ENCODE measurements at places on chromosomes 11 and 22. TPM values are rescaled to one million over a fixed set of nuclear protein-coding genes. Genes with fewer than 3 reads are reported as not detected.

The ZNF280A gene
- not detected for total RNA-seq

The OR52E2 gene
- not detected for total RNA-seq

- H3K36me3 ChIP-seq, result no peaks in the 10 kb centered on the region
- peaks cover 2% of the 10 kb centered on the region for H3K4me1 ChIP-seq
- H3K4me3 ChIP-seq, result no peak overlapping the region
- no peak overlapping the region for H3K27ac ChIP-seq
- no peak for DNase-seq
Measured at GRCh38 chr11:13003736-13004493, 5.2 kb upstream of the RASSF10 start.

The OTOG gene
- under 0.01 TPM for total RNA-seq

DNA sequence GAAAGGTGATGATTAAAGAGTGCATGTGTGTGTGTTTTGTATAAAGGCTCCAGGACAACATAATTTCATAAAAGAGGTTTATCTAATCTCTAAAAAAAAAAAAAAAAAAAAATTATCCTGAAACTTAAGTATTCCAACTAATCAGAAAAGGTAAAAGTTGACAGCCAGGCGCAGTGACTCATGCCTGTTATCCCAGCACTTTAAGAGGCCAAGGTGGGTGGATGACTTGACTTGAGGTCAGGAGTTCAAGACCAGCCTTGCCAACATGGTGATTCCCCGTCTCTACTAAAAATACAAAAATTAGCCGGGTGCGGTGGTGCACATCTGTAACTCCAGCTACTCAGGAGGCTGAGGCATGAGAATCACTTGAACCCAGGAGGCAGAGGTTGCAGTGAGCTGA is 632.7 kb upstream of the CHORDC1 start:
- no peak overlapping the region for H3K4me3 ChIP-seq
- no peak for DNase-seq
- H3K27me3 ChIP-seq, result no peaks in the 10 kb centered on the region
- H3K36me3 ChIP-seq, result no peaks in the 10 kb centered on the region
- H3K4me1 ChIP-seq, result no peaks in the 10 kb centered on the region
- no peak overlapping the region for H3K27ac ChIP-seq

- no peaks in the 10 kb centered on the region for H3K27me3 ChIP-seq
- H3K4me3 ChIP-seq, result no peak overlapping the region
- no peaks in the 10 kb centered on the region for H3K36me3 ChIP-seq
- H3K4me1 ChIP-seq, result peaks cover 24% of the 10 kb centered on the region
Measured at GRCh38 chr11:70105755-70106571, 27.8 kb downstream of the ANO1 start.

The SCO2 gene
- total RNA-seq, result 3.5 TPM

- no peaks in the 10 kb centered on the region for H3K4me1 ChIP-seq
- H3K36me3 ChIP-seq, result no peaks in the 10 kb centered on the region
- no peak overlapping the region for H3K4me3 ChIP-seq
- no peak overlapping the region for H3K27ac ChIP-seq
- H3K27me3 ChIP-seq, result no peaks in the 10 kb centered on the region
- no peak for DNase-seq
Measured at GRCh38 chr11:70901951-70902521, 350.3 kb downstream of the SHANK2 start.

DNA sequence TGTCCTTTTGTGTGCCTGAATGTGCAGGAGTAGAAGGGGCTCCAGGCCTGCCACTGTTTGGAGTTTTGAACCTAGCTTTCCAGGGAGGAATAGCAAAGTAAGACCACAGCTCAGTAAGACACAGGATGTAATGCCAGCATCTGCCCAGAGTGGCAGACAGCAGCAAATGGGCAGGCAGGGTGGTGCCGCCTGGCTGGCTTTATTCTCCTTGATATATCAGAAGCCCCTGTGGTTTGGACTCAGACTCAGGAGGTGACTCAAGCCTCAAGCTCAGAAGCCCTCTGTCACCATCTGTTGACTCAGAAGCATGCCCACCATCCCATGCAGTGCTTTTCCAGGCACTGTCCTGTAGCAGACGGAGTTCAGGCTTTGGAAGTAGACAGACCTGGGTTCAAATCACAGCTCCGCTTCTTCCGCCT is 72.7 kb upstream of the TTC12 start:
- DNase-seq, result no peak
- H3K36me3 ChIP-seq, result no peaks in the 10 kb centered on the region
- no peaks in the 10 kb centered on the region for H3K27me3 ChIP-seq
- H3K27ac ChIP-seq, result no peak overlapping the region
- no peak overlapping the region for H3K4me3 ChIP-seq

The CHST1 gene
- total RNA-seq, result 4.9 TPM

- no peaks in the 10 kb centered on the region for H3K27me3 ChIP-seq
- H3K4me1 ChIP-seq, result no peaks in the 10 kb centered on the region
- DNase-seq, result no peak
- no peak overlapping the region for H3K4me3 ChIP-seq
- no peaks in the 10 kb centered on the region for H3K36me3 ChIP-seq
Measured at GRCh38 chr11:94424662-94425061, 23.4 kb upstream of the GPR83 start.

DNA sequence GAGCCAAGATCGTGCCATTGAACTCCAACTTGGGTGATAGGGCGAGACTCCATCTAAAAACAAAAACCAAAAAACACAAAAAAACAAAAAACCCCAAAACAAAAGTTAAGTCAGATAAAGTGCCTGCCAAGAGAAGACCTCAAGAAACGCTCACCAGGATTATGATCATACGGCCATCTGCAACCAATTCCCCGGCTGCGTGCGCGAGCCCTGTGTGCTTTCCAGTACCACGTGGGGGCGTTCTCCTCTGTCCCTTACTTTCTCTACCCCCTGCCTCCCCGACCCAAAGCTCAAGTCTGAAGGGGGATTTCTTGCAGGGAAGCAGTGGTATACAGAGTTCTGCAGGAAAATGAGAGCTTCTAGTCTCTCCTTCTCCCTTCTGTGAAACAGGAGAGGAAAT is 10.5 kb upstream of the RPS19BP1 start:
- no peaks in the 10 kb centered on the region for H3K36me3 ChIP-seq
- H3K27ac ChIP-seq, result no peak overlapping the region
- no peak overlapping the region for H3K4me3 ChIP-seq
- H3K4me1 ChIP-seq, result no peaks in the 10 kb centered on the region
- H3K27me3 ChIP-seq, result no peaks in the 10 kb centered on the region

DNA sequence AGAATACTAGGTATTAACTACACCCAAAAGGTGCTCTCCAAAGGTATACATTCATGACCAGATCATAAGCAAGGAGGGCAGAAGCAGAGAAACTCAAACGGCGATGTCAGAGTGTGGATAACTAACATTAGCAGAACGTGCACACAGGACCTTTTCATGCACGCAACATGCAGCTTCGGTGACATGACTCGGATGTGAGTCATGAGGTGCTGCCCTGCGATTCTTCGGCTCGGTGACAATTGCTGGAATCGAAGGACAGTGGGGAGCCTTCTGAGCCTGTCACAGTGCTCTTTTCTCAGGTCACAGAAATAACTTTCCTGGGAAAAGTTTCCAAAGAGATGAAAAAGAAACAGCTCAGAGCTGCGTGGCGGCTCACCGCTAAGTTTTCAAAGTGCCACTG is 418.5 kb upstream of the SYN3 start:
- no peak for DNase-seq
- H3K27me3 ChIP-seq, result no peaks in the 10 kb centered on the region
- no peak overlapping the region for H3K4me3 ChIP-seq
- no peaks in the 10 kb centered on the region for H3K36me3 ChIP-seq
- H3K4me1 ChIP-seq, result no peaks in the 10 kb centered on the region
- no peak overlapping the region for H3K27ac ChIP-seq

DNA sequence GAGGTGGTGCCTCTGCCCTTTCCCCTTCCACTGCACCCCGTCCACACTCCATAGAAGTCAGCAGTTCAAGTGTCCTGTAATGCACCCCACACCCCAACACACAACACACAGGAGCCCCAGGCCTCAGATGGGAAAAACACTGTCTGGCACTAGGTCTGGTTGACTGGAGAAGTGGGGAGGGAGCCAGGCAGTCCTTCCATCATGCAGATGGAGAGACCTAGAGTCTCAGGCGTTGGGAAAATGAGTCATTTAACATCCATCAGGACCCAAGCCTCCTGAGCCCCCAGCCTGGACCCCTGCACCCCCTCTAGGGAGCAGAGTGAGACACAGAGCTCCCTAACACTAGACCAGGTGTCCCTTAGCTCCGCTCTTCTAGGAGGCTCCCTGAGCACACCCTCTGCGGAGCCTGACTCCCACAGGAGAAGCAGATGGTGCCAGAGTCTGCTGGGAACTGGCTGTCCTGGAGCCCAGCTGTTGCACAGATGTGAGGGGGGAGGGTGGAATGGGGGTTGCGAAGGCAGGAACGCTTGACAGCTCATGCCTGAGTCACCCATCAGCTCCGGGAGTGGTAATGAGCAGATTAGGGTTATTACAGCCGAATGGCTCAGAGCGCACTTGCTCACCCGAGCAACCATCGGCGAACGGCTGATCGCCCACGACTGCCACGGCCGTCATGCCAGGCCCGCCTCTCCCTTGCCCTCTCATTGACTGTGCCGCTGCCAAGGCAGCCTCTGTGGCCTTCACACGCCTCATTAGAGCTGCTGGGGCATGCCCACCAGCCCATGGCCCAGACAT is 22.1 kb upstream of the SYT7 start:
- DNase-seq, result peak; percentile 93
- no peaks in the 10 kb centered on the region for H3K27me3 ChIP-seq
- no peak overlapping the region for H3K4me3 ChIP-seq
- peak overlapping the region; percentile 55 for H3K27ac ChIP-seq
- no peaks in the 10 kb centered on the region for H3K4me1 ChIP-seq

The PLAAT3 gene
- total RNA-seq, result 32.3 TPM

GRCh38 chr22:19878461-19879245 is 24.0 kb upstream of the GNB1L start:
- H3K27ac ChIP-seq, result no peak overlapping the region
- H3K36me3 ChIP-seq, result no peaks in the 10 kb centered on the region
- no peaks in the 10 kb centered on the region for H3K4me1 ChIP-seq
- DNase-seq, result peak; percentile 10
- H3K27me3 ChIP-seq, result no peaks in the 10 kb centered on the region

GRCh38 chr11:3854660-3854976 is 846 bp upstream of the STIM1 start:
- peak overlapping the region; percentile 73 for H3K4me3 ChIP-seq
- DNase-seq, result no peak
- H3K27ac ChIP-seq, result peak overlapping the region; percentile 87
- peaks cover 6% of the 10 kb centered on the region for H3K4me1 ChIP-seq
- H3K36me3 ChIP-seq, result no peaks in the 10 kb centered on the region

The OR4A16 gene
- not detected for total RNA-seq

All from uterus (tissue), 4 donors.